Suprapubic skin (tissue), 4 donors: ENCODE measurements at places on chromosomes 1 and 21.

- DNase-seq: no peak
Observed at GRCh38 chr1:15005116-15005515, 148.4 kb upstream of the TMEM51 start.

GRCh38 chr1:35544976-35545375 lies 12.2 kb downstream of the KIAA0319L start:
- no peak for DNase-seq

DNA sequence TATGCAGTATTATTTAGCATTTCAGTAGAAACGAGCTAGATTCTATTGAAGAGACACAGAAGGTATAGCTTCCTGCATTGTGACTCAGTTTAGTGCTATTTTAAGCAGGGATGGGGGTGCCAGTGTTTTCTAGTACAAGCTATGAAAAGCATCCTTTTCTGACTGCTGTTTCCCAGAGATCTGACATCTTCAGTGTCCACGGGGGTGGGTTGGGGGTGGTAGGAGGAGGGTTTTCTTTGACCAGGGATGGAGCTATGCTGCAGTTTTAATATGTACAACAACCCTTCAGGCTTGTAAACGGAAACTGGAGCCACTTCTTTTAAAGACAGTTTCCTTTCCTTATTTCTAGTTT lies 2.7 kb upstream of the NEGR1 start:
- DNase-seq: no peak

DNA sequence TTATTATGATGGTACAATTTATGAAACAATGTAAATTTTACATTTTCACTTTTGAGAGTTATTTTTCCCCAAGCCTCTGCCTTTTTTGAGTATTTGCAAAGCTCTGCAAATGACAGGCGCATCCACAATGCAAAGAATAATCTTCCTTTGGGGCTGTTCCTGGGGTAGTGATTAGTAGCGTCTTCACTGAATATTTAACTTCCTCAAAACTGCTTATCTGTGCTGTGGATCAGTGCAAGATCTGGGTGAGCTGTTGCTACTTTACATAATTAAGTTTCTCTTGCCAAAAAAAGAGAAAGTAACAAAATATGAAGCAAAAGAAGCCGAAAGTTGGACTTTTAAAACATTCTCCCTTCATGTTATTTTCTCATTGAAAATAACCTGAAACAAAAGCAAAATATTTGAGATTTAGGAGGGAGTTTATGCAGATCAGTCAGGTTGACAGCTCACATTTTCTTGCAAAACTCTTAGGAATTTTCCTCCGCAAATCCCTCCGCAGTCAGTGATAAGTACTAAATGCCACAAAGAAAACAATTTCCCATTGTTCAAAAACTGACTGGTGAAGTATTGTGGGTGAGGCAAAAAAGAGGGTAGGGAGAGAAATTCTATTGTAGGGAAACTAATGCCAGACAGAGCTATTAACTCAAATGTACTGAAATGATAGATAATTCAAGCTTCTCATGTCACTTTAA lies 276.4 kb upstream of the B3GALT2 start:
- no peak for DNase-seq

DNA sequence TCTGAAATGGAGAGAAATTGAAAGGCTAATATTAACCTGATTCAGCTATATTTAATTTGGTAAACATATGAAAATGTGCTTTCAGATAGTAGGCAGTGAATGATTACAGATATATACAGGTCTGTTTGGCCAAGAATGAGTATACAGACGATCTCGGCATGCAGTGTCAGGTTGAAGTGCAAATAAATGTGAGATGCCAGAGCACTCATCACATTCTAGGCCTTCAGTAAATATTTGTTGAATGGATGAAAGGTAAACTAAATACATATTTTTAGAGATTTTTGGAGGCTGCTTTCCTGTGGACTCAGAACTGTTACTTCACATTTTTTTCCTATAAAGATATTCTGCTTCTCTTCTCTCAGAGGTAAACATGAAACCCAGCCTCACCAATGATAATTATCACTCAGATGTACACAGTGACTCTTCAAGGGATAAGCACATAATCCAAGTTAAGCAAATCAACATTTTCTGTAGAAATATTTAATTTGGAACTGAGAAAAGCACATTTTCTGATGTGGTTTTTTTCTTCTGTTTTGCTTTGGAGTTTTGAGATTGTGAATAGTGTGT lies 702.9 kb downstream of the BRINP3 start:
- no peak for DNase-seq

GRCh38 chr1:75673399-75673798 lies 51.1 kb upstream of the ACADM start:
- DNase-seq: no peak

DNA sequence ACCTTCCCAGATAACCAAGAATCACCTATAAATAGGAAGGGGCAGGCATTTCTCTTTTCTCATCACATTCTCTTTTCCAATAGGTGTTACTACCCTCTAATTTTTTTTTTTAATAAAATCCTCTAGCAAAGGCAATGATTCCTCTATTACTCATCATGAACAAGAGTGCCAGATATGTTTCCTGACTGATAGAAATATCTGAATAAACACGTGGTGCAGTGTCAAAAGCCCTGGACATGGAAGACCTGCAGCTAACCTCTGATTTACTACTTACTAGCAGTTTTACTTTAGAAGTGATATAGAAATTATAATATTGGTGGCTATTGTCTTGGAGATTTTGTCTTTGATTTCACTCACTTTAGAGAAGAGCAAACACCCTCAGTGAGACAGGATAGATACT lies 194.6 kb upstream of the SAMSN1 start:
- DNase-seq: no peak
